Uterus (tissue), 4 donors: ENCODE measurements at places on chromosomes 11 and 22. TPM values are rescaled to one million over a fixed set of nuclear protein-coding genes. Genes with fewer than 3 reads are reported as not detected.
A peak's percentile ranks its signal among the peaks of the same experiment; 100 is the strongest.

DNA sequence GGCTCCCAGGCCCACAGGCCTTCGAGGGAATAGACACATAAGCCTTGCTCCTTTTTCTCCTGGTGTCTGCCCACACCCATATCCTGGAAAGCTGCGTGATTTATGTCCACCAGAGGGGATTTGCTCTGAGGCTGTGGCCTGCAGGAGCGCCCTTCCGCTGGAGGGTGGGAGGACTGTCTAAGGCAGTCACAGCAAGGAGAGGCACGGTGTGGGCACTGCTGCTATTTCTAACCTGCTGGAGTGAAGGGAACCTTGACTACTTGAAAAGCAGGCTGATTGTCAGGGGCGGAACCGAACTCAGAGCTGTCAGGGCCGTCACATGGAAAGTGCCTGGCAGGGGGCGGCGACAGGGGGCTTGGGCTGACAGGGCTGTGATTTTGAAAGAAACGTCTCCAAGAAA, 3.7 kb downstream of the UPB1 start:
- DNase-seq = no peak
- H3K4me3 ChIP-seq = no peak overlapping the region
- no peak overlapping the region for H3K27ac ChIP-seq
- no peaks in the 10 kb centered on the region for H3K36me3 ChIP-seq

GRCh38 chr22:30457981-30458380, 13.8 kb downstream of the SEC14L3 start:
- no peak for DNase-seq
- H3K27ac ChIP-seq = no peak overlapping the region
- H3K27me3 ChIP-seq = no peaks in the 10 kb centered on the region
- no peaks in the 10 kb centered on the region for H3K4me1 ChIP-seq
- H3K4me3 ChIP-seq = no peak overlapping the region
- no peaks in the 10 kb centered on the region for H3K36me3 ChIP-seq

Gene APOA1
- total RNA-seq = not detected

Gene C11orf87
- total RNA-seq = 0.09 TPM

- peak overlapping the region; percentile 97 for H3K27ac ChIP-seq
- peaks cover 15% of the 10 kb centered on the region for H3K4me1 ChIP-seq
- DNase-seq = no peak
- H3K27me3 ChIP-seq = no peaks in the 10 kb centered on the region
Measured at GRCh38 chr11:65498042-65498726, 661 bp upstream of the MALAT1 start.

DNA sequence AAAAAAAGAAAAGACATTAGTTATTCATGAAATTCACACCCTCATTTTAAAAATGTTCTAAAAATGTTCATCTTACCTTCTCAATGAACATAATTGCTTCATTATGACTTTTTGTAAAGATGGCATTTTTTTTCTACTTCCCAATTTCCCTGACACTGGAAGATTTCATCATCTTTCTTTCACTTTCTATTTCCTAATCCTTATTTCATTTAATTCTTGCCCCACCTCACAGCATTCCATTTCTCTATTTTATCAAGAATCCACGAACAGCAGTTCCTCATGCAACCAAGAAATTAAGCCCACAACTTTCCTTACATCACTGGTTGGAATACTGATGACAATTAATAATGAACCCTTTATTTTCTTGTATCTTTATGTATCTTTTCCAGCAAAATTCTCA, 1.9 kb downstream of the PATL1 start:
- H3K4me1 ChIP-seq = peaks cover 8% of the 10 kb centered on the region
- H3K27me3 ChIP-seq = no peaks in the 10 kb centered on the region
- no peak overlapping the region for H3K4me3 ChIP-seq
- no peaks in the 10 kb centered on the region for H3K36me3 ChIP-seq
- H3K27ac ChIP-seq = peak overlapping the region; percentile 98
- no peak for DNase-seq

DNA sequence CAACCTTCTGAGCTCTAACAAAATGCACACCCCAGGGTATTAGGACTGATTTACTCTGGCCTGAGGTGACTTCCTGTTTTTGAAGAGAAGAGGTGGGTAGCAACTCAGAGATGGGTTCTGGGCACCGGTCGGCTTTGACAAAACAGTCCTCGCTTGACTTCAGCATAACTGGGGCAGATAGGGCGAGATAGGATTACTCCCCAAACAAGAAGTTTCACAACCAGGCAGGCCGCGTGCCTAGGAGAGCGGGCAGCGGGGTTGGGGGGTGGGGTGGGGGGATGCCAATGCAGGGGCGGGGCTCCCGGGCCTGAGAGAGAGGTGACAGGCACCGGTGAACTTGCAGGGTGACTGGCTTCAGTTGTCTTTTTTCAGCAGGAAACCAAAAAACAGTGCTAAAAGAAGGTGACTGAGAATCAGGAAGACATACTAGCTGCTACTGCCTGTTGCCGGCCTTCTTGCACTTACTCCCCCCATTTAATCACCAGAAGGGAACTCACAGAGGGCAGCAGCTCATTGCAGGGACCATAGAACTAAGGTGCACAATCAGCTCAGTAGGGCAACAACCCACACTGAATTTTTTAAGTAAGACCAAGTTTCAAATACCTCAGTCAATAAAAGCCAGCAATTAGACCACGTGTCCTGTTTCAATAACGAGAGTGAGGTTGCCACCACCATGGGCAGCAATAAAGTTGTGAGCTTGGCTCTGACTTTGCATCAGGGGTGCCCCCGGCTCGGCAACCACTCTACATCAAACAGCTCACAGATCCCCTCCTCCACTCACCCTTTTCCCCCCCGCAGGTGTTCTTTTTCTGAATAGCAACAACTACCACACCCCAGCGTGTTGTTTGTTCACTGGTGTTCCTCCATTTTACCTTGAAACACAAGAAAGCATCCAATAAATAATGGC, 37.2 kb upstream of the ETS1 start:
- DNase-seq = no peak
- H3K4me3 ChIP-seq = no peak overlapping the region
- H3K36me3 ChIP-seq = no peaks in the 10 kb centered on the region
- no peaks in the 10 kb centered on the region for H3K4me1 ChIP-seq
- no peak overlapping the region for H3K27ac ChIP-seq

- no peak overlapping the region for H3K4me3 ChIP-seq
- no peak overlapping the region for H3K27ac ChIP-seq
- no peak for DNase-seq
- H3K27me3 ChIP-seq = no peaks in the 10 kb centered on the region
- H3K36me3 ChIP-seq = no peaks in the 10 kb centered on the region
Measured at GRCh38 chr22:44192098-44192815, 11.5 kb downstream of the PARVG start.

GRCh38 chr11:91263496-91264365, 960.9 kb upstream of the FAT3 start:
- no peaks in the 10 kb centered on the region for H3K27me3 ChIP-seq
- H3K4me3 ChIP-seq = no peak overlapping the region
- no peaks in the 10 kb centered on the region for H3K36me3 ChIP-seq
- no peak for DNase-seq
- H3K4me1 ChIP-seq = no peaks in the 10 kb centered on the region

DNA sequence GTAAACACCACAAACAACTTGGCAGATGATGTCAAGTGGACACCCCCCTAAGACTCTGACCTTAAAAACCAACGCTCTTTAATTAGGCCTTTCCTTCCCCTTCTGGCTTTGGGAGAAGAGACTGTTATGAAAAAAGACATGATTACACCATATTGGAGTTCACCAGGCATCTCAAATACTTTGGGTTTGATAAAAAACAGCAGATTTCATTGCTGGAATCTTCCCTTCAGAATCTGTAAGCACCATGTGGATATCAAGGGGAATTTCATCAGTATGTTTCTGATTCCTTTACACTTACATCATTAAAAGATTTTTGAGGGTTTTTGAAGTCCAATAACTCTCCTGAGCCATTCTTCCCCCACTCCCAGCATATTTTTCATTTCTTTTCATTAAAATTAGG, 85.6 kb downstream of the KIRREL3 start:
- H3K4me1 ChIP-seq = no peaks in the 10 kb centered on the region
- H3K27ac ChIP-seq = no peak overlapping the region
- no peak for DNase-seq
- H3K27me3 ChIP-seq = no peaks in the 10 kb centered on the region
- H3K36me3 ChIP-seq = no peaks in the 10 kb centered on the region

DNA sequence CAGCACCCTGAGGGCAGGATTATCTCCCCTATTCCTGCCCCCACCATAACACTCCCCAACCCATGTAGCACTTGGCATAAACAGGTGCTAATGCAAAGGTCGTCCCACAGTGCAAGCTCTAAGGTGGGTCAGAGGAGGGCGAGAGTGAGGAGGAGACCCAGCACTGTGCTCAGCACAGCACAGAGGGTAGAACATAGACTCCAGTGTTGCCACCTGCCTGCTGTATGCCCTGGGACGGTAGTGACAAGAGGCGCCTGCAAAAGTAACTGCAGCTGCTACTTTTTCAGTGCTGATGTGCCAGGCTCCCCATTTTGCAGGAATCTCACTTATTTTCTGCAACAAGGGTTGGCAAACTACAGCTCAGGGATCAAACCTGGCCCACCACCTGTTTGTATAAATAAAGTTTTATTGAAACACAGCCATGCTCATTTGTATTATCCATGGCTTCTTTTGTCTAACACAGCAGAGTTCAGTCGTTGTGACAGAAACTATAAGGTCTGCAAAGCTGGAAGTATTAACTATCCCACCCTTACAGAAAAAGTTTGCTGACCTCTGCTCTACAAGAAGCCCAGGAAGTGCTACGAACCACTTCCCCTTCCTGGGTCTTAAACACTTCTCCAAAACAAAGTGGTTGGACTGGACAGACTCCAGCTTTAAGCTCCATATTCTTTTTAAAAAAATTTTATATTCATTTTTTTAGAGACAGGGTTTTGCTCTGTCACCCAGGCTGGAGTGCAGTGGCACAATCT, 16.9 kb upstream of the CDC42BPG start:
- H3K27me3 ChIP-seq = no peaks in the 10 kb centered on the region
- no peaks in the 10 kb centered on the region for H3K36me3 ChIP-seq
- H3K27ac ChIP-seq = peak overlapping the region; percentile 93

DNA sequence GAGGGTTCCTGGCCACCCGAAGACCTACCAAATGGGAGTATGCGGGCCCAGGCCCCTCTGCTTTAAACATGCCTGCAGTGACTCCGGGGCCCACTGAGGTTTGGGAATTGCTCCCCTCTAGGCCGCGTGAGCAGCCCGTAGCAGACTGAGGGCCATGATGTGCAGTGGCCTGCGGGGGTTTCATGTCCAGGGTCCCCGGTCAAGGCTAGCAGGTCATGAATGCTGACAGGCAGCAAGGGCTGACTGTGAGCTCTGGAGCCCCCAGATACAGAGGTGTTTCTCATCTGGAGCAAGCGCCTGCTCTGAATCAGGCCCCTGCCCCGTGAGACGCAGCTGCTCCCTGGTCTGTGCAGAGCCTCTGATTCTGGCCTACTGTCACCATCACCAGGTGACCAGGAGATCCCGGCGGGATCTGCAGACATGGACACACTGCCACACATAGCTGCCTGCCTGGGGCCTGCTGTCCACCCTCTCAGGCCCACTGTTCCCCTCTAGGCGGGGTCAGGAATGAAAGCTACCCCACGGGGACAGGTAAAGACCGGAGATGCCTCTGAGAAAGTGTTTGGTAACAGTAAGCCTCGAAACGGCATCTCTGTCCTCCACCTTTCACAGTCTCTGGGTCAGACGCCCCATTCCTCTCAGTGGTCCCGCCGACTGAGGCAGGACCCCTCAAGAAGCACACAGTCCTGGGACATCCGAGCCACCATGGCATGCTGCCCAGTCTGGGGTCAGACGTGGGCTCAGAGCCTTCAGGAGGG, 73.3 kb downstream of the PARVB start:
- no peak overlapping the region for H3K4me3 ChIP-seq
- no peak overlapping the region for H3K27ac ChIP-seq
- H3K27me3 ChIP-seq = no peaks in the 10 kb centered on the region
- no peaks in the 10 kb centered on the region for H3K4me1 ChIP-seq
- H3K36me3 ChIP-seq = no peaks in the 10 kb centered on the region
- no peak for DNase-seq

GRCh38 chr11:15258433-15259165, 143.9 kb downstream of the INSC start:
- no peaks in the 10 kb centered on the region for H3K4me1 ChIP-seq
- DNase-seq = no peak
- no peaks in the 10 kb centered on the region for H3K36me3 ChIP-seq

DNA sequence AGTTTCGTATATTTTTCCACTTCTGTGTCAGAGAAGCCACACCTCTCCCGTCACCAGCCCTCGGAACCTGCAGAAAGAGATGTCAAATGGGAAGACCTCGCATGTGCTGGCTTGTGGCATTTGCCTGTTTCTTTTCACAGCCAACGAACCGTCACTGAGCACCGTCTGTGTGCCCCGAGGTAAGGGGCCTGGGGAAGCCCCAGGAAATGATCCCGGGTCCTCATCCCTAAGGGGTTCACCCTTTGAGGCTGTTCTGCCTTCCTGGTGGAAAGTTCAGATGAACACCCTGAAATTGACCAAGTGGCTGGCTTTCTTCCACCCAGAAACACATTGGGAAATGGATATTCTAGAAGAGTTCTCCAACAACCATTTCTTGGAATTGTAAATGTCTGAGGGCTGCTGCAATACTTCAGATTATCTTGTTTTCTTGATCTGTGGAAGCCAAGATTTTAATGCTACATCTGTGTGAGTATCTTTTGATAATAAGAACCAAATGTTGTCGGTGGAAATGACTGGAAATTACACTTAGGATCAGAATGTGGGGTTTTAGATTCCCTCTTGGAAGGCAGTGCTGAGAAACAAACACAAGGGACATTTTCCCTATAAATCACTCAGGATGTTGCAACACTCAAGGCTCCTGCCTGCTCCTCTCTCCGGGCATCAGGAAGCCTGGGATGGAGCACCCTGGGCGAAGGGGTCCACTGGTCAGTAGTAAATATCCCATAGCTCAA, 37.6 kb downstream of the RIBC2 start:
- no peak overlapping the region for H3K4me3 ChIP-seq
- peak overlapping the region; percentile 84 for H3K27ac ChIP-seq
- no peaks in the 10 kb centered on the region for H3K27me3 ChIP-seq

DNA sequence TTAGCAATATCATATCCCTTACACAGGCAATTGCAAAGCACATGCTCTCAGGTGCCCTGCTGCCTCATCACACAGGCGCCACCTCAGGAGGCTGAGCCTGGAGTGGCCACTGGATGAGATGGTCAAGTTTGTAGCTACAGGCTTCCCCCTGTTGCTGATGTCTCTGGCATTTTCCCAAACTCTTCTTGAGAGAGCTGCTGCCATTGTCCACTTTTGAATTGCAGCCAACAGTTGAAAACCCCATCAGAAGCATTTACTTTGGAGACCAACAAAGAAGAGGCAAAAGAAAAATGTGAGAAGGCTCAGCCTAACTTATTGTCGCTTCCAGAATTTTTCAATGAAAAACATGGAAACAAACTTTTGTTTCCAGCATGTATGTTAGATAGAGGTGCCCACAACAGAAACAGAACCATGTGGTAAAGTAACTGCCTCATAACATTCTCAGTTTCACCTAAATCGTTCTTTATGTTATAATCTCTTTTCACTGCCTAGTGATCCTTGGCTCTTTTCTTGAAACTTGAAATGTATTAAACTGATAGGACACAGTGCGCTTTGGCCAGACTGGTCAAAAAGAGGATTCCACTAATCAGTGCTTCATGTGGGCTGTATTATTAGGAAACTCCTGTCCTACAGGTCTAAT, 47.6 kb upstream of the OR8B8 start:
- H3K27me3 ChIP-seq = no peaks in the 10 kb centered on the region
- H3K36me3 ChIP-seq = no peaks in the 10 kb centered on the region
- no peaks in the 10 kb centered on the region for H3K4me1 ChIP-seq
- H3K4me3 ChIP-seq = no peak overlapping the region
- no peak for DNase-seq
- no peak overlapping the region for H3K27ac ChIP-seq

Gene APOL3
- 104 TPM for total RNA-seq

GRCh38 chr11:110665689-110666465, 46.4 kb downstream of the ARHGAP20 start:
- no peak overlapping the region for H3K4me3 ChIP-seq
- H3K27ac ChIP-seq = no peak overlapping the region
- no peaks in the 10 kb centered on the region for H3K36me3 ChIP-seq
- no peaks in the 10 kb centered on the region for H3K27me3 ChIP-seq
- H3K4me1 ChIP-seq = no peaks in the 10 kb centered on the region
